Urinary bladder (tissue), 4 donors: ENCODE measurements at places on chromosomes 13 and 19. TPM values are rescaled to one million over a fixed set of nuclear protein-coding genes. Genes with fewer than 3 reads are reported as not detected.

- no peak for DNase-seq
Measured at GRCh38 chr13:42592915-42593900, 19.3 kb downstream of the TNFSF11 start.

DNA sequence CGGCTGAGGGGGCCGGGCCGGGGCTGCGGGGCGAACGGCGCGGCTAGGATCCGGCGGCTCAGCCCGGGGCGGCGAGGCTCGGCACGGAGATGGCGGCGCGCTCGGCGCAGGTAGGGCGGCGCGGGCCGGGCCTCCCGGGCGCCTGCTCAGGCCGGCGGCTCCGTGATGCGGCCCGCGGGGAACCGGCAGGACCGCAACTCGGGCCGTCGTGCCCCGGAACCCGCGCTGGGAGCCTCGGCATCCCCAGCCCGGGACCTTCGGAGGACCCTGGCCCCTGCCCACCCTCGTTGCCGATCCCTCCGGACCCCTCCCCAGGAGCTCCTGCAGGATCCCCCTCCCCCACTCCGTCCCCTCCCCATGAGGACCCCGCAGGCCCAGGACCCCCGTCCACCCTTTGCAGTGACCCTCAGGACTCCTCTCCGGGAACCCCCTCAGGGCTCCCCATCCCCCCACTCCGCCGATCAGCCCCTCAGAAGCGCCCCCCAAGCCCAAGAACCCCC lies 304 bp downstream of the EVI5L start:
- no peak for DNase-seq

- DNase-seq = no peak
Measured at GRCh38 chr19:4196009-4196408, 13.5 kb downstream of the ANKRD24 start.

DNA sequence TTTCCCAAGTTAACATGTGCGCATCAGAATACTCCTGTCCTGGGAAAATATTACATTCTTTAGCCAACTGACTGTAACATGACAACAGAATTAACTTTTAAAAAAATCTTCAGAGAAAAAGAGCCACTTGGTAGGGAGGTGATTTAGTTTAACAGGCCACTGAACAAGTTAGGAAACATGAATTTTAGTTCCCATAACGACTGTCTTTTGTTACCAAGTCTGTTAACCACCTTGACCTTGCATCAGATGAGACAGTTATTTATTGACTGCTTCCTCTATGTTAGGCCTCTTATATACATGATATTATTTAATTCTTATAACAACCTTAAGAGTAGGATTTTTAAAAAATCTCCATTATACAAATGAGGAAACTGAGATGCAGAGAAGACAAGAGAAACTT lies 268.6 kb downstream of the NDFIP2 start:
- no peak for DNase-seq

DNA sequence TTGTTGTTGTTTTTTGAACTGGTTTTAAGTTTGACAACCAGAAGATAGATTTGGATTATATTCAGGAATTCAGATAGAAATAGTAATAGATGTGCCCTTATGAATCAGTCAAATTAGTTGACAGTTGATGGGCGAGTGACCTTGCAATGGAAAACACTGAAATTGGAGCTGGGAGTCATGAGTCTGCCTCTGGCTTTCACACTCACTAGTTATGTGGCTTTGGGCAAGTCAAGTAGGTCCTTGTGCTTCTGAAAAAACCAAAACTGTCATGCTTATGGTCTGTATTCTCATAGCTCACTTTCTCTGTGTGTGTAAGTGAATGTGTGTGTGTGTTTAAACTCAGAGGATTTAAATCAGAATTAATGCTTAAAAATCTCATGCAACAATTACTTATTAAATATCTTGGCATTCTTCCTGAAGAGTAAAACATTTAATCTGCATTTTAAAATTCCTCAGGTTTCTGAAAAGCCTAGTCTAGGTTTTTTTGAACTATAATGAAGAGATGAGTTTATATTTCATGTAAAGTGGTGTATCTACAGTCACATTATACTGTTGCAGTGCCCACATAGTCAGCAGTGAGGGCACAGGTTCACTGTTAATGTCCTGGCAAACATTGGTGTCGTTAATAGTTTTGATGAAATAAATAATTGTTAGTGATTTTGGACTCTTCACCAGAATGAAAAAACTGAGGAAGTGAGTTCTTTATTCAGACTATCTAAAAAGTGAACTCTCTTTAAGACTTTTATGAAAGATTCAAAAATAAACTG lies 32.5 kb downstream of the UCHL3 start:
- DNase-seq = no peak

DNA sequence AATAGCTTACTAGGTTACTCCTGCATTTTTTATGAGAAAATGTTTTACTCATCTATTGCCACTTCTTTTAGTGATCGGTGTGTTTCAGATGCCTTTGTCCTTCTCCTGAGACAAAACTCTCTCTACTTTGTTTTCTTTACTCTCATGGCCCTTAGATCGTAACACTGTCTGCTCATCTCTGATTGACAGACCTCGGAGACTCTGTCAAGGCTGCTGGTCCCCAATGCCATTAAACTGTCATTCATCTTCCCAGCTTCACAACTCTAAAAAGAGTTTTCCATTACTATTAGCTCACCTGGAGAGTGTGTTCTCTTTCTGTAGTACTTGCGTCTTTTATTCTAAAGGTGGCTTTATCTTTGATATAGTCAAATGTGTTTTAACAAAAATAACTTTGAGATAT lies 765.2 kb downstream of the SLITRK1 start:
- no peak for DNase-seq

Gene CD22
- polyA plus RNA-seq = 1.6 TPM

GRCh38 chr19:5068233-5069072 lies 99.5 kb downstream of the KDM4B start:
- DNase-seq = no peak

Gene TRPC4
- 1.4 TPM for polyA plus RNA-seq

DNA sequence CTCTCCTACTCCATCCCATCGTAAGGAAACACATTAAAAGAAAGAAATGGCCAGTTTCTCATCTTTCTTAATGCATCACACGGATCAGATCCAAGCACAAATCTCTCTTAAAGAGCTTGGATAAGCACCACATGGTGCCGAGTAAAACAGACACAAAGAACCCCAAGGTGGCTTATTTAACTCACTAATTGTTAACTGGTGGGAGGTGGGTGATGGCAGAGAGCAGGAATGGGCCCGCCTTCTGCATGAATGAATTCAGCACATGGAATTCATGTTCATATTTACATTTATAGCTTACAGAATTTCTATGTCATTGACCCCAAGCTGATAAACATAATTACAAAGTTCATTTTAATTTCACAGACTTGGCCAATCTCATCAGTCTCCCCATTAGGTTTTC lies 89.9 kb downstream of the MZT1 start:
- DNase-seq = no peak

Gene ACOD1
- not detected for polyA plus RNA-seq

Gene TEX29
- polyA plus RNA-seq = 0.32 TPM

Gene MTUS2
- 0.25 TPM for polyA plus RNA-seq

DNA sequence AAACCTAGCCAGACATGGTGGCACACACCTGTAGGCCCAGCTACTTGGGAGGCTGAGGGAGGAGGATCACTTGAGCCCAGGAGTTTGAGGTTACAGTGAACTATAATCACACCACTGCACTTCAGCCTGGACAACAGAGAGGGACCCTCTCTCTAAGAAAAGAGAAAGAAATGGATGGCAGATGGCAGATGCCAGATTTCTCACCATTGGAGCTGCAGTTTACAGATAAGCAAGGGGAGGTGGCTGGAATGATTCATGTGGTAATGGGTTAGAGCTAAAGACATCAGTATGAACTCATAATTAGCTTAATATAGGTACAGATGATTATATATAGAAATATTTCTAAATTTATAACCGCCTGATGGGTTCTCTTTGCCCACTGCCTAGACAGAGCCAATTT lies 80.1 kb upstream of the IPO5 start:
- DNase-seq = no peak

DNA sequence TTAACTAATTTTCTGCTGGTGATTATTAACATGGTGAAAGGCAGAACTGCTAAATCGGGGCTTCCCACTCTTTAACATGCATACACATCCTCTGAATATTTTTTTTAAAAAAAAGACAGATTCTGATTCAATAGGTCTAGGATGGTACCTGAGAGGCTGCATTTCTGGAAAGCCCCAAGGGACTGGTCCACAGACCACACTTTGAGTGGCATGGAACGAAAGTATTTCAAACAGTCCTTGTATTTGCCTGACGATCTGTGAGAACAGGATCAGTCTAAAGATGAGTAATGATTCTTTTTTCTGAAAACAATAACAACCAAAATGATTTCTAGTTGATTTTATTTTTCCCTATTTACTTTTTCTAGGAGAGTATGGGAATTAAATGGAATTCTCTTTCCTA lies 16.7 kb upstream of the SPART start:
- DNase-seq = no peak

GRCh38 chr13:100470866-100471505 lies 117.6 kb downstream of the GGACT start:
- DNase-seq = no peak

DNA sequence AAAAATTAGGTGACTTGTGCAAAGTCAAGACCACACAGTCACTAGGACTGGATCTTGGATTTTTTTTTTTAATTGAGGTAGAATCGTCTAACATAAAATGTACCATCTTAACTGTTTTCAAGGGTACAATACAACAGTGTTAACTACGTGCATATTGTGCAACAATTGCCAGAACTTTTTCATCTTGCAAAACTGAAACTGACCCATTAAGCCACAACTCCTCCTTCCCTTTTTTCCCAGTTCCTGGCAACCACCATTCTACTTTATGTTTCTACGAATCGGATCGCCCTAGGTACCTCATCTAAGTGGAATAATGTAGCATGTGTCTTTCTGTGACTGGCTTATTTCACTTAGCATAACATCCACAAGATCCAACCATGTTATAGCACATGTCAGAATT lies 37.5 kb upstream of the POMP start:
- DNase-seq = no peak

- no peak for DNase-seq
Measured at GRCh38 chr13:78334059-78334458, 269.3 kb downstream of the POU4F1 start.

DNA sequence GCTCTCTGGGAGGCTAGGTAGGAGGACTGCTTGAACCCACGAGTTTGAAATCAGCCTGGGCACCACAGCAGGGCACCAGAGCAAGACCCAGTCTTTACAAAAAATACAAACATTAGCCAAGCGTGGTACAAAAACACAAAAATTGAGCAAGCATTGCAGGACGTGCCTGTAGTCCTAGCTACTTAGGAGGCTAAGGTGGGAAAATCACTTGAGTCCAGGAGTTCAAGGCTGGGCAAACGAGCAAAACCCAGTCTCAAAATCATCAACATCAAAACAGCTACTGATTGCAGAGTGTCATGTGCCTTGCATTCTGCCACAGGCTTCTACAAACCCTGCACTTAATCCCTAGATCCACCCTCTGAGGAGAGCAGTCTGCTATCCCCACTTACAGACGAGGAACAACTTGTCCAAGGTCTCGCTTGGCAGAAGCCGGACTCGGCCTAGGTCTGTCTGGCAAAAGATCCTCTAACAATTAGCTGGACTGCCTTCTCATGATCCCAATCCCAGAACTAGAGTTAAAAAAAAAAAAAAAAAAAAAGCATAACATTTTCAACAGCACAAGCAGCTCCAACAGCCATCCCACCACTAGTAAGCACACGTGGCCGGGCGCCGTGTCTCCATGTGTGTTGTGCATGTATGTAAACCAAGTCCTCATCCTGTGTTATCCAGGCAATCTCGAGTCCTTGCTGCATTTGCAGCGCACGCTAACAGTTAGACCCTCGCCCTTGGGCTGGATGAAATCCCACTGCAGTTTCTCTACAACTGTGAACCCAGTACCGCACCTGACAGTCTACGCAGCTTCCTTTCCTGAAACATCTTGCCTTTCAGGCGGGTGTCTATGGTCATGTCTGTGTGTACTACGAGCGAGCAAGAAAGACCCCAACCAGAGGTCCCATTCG lies 2.0 kb downstream of the PPP6R1 start:
- DNase-seq = no peak

GRCh38 chr13:26540334-26540733 lies 17.1 kb upstream of the WASF3 start:
- no peak for DNase-seq

Gene GAPDHS
- not detected for polyA plus RNA-seq

Gene GPR108
- polyA plus RNA-seq = 66.8 TPM

Gene TPGS1
- 30.3 TPM for polyA plus RNA-seq

Gene LRG1
- 4.6 TPM for polyA plus RNA-seq
